ENCODE measurements at places on chromosomes 3 and 15.

DNA sequence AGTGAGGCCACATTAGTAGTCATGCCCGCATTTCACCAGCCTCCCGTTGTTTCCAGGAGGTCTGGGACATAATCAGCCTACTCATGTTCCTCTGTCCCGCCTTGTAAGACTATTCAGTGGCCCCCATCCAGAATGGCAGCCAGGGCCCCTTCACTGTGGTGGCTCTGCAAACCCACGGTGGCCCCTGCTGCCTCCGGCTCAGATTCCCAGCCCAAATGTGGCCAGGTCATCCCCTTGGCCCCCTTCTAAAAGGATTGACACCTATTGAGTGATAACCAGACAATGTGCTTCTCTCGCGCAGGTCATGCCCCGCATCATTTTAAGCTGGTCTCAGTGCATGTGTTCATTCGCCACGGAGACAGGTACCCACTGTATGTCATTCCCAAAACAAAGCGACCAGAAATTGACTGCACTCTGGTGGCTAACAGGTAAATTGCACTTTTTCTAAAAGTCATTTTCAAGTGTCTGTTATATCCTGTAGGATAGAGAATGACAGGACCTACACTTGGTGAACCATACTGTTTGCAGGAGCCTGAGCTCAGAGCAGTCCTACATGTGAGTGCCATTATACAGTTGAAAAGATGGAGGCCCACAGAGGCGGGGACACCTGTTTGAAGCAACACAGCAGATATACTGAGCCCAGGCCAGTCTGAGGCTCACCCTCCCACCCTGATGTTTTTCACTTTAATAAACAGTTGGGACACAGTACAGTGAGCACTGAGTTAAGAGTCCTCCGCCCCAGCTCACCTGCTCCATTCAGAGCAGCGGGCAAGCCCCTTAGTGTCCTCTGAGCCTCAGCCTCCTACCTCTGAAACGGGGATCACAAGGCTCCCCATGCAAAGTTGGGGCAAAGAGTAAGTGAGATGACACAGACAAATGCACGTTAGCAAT, 47.7 kb downstream of the PXYLP1 start:
- no peak for DNase-seq

- DNase-seq: no peak
These were observed 424.0 kb upstream of the C2CD4B start for GRCh38 chr15:62588938-62589670.

- DNase-seq: no peak
These were observed 45.6 kb downstream of the NMD3 start for GRCh38 chr3:161266731-161267150.

GRCh38 chr3:11917051-11917450, 70.4 kb upstream of the TAMM41 start:
- no peak for DNase-seq

GRCh38 chr15:74042603-74043424, 39.5 kb downstream of the GOLGA6A start:
- no peak for DNase-seq

DNA sequence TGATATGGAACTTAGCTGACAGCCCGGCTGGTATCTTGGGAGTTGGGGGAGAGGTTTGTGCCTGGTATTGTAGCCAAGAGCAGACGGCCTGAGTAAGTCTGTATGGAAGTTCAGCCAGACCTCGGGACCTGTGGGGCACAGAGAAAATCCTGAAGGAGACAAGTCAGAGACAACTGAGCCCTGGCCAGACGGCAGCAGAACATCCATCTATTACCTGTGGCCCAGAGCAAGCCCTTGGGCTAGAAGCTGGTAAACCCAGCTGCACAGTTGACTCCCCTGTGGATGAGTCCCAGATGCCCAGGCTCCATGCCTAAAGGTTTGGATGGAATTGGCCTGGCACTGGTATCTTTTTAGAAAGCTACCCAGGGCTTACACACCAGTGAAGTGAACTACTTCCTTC, 70.4 kb upstream of the DLG1 start:
- no peak for DNase-seq

- no peak for DNase-seq
These were observed 12.0 kb downstream of the TBC1D5 start for GRCh38 chr3:17730318-17730967.

GRCh38 chr15:92845126-92845508, 55.0 kb upstream of the CHD2 start:
- DNase-seq: no peak

DNA sequence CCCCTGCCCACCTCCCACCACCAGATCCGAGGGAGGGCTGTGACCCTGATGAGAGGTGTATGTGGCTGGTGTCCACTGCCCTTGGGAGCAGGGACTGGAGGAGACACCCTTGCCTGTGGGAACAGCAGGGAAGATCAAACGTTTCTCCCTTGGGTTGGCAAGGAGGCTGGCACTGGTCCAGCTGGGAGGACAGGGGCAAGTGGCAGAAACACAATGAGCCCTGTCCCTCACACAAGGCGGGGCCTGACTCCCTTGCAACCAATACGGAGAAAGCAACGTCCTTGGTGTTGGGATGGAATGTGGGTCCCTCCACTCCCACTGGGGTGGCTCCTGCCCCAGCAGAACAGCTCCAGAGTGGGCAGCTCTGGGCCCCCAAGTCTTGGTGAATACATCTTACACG, 5.2 kb downstream of the HYAL2 start:
- DNase-seq: no peak

DNA sequence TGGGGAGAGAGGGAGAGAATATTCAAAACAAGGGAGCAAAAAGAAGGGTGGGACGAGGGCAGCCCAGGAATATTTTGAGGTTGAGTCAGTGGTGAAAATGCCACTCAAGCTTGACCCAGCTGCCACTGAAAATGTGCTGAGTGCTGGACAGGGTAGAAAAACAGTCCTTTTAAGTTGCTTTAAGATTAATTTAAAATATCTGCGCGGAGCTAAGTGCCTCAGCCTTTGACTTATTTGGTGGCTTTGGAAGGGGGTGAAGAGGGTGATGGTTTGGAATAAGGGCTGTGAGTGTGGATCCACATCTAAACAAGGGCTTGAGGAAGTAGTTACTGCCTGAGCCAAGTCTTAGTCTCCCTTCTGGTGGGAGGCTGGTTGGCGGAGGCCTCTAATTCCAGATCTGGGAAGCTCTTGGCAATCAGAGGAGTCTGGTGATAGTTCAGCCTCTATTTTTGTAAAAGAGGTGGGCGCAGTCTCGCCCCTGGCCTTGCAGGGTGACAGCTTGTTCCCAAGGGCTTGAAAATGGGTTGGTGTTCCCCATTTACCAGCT, 280.8 kb upstream of the ROPN1 start:
- DNase-seq: no peak

DNA sequence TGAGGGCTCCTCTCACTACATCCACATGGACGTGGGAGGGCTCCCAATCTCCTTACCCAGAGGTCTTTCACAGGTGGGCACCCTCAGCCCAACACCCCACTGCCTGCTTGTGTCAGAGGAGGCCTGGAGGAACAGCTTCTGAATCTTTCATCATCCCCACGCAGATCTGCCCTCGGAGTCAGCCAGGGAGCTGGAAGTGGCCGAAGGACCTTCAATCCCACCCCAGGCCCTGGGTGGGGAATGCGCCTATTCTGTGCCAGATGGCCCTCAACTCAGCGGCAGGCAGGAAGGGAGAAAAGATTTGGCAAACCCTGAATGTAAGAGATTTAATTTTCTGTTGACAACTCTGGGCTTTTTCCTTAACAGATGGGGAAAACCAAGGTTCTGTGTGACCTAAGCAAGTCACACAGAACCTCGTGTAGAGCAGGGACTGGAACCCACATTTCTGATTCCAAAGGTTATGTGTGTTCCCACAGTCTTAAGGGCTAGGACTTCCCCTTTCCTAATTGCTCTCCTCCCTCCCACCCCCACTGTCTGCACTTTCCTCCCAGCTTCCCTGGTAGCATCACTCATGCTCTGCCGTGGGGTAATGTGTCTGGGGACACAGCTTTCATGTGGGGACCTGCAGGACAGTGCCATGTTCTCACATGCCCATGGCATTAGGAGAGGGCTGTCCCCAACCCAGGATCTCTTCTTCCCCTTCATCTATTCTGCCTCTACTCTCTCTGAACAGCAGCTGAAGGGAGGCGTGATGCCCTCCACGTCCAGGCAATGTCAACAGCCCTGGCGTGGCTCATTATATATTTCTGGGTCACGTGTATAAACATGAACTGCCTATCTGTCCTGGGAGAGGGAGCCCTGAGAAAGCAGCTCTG, 98.1 kb downstream of the SEMA5B start:
- no peak for DNase-seq

DNA sequence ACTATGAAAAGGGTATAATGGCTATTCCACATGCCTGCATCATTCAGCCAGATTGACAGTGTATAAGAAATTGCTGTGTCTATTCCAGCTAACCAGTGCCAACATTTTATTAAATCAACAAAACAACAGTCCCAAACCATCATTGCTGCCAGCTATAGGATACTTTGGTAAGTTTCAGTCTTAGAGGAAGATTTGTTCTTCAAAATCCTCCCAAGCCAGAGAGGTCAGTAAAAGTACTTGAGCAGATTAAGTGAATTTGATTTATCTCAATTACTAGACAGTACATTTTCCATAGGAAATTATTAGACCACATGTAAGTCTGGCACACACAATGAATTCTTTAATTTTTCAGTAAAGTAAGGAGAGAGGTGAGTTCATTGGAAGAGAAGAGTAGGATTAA, 50.7 kb downstream of the TFG start:
- DNase-seq: no peak

- DNase-seq: no peak
These were observed 4.6 kb upstream of the CCK start for GRCh38 chr3:42270561-42270960.

- DNase-seq: no peak
These were observed 62.0 kb downstream of the SFMBT1 start for GRCh38 chr3:52983828-52984227.

- DNase-seq: no peak
These were observed 160.1 kb upstream of the PLAAT1 start for GRCh38 chr3:193080821-193081365.

GRCh38 chr3:12400616-12401194, 83.6 kb upstream of the TSEN2 start:
- no peak for DNase-seq

GRCh38 chr3:157330206-157330605, 106.4 kb upstream of the PTX3 start:
- no peak for DNase-seq

DNA sequence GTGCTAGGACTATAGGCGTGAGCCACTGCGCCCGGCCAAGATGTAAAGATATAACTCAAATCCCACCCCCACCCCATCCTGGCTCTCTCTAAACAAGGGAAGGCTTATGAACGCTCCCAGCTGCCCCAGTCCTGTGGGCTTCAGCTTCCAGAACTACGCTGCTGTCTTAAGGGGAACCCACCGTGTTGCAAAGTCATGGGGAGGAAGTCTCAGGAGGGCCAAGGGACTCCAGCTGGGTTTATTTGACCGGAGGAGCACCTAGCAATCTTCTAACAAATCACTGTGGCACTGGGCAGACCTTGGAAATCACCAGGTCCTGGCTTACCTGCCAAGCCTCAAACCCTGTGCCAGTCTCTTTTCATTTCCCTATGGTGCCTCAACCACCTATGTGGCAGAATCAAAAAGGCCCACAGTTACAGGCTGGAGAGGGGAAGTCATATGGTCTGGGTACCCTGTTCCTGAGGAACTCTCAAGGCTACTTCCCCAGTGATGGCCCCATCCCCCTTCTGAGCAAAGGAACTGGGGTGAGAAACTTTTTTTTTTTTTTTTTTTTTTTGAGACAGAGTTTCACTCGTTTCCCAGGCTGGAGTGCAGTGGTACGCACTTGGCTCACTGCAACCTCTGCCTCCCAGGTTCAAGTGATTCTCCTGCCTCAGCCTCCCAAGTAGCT, 83.4 kb downstream of the RBPMS2 start:
- DNase-seq: no peak

GRCh38 chr3:126498929-126499328, 18.6 kb downstream of the UROC1 start:
- no peak for DNase-seq

DNA sequence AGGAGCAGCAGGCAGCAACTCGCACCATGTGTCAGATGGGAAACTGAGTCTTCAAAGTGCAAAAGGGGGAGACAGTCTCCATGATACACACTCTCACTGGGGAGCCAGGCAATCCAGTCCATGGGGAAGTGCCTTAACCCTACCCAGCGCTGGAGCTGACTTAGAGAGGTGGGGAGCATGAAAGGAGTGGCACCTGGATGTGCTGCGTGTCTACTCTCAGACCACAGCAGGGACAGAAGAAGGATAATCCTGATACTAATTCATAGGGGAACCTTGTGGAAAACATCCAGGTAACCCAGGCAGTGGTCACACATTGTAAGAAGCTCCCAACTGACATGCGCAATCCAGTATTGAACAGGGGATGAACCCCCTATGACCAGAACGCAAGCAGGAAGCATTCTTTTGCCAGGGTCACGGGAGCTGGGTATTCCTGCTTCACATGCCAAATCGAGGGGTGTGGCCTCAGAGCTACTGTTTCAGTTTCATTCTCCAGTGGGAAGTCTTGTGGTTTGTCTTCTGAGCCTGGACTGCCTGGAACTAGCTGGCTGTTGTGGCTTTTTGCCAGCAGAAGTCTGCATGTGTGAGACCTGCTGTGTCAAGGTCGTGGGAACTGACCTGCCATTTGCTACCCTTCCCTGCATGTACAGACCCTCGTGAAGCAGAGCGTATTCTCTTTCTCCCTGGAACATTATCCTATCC, 367.6 kb upstream of the NDN start:
- DNase-seq: no peak

- DNase-seq: no peak
These were observed 72.3 kb downstream of the FGF12 start for GRCh38 chr3:192655040-192655439.

- no peak for DNase-seq
These were observed 118.0 kb downstream of the IQCH start for GRCh38 chr15:67372543-67372942.

- no peak for DNase-seq
These were observed 75.7 kb upstream of the EPHB3 start for GRCh38 chr3:184485906-184486305.

DNA sequence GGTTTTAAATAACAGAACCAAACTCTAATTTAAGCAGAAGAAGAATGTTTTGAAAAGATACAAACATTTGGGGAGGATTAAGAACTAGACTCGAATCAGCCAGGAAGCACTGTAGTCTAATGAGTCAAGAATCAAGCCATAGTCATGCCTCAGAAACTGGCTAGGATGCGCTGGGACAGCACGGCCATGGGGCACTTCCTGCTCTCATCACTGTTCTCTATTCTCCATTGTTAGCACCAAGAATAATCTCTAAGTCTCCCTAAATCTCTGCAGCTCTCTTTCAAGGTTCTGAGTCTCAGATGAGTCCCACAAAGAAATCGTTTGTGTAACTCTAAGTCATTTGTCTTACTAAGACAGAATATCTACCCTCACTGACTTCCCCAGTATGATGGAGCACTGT, 399.0 kb upstream of the KCNMB2 start:
- DNase-seq: no peak

DNA sequence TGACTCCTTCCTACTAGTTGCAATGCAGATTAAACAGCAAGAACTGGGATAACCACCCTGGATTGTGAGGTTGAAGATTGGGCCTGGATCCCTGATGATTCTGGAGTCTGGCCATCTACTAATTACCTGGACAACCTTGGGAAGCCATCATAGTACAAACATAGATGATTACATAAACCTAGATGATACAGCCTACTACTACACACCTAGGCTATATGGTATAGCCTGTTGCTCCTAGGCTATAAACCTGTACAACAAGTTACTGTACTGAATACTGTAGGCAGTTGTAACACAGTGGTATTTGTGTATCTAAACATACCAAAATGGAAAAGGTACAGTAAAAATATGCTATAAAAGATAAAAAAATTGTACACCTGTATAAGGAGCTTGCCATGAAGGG, 48.0 kb downstream of the NSUN3 start:
- DNase-seq: no peak

GRCh38 chr15:81111510-81112470, 22.3 kb upstream of the CFAP161 start:
- DNase-seq: no peak
